ENCODE measurements at places on chromosomes 16 and 17.

GRCh38 chr17:43915559-43915958, 8.2 kb upstream of the MPP2 start:
- no peak for DNase-seq

DNA sequence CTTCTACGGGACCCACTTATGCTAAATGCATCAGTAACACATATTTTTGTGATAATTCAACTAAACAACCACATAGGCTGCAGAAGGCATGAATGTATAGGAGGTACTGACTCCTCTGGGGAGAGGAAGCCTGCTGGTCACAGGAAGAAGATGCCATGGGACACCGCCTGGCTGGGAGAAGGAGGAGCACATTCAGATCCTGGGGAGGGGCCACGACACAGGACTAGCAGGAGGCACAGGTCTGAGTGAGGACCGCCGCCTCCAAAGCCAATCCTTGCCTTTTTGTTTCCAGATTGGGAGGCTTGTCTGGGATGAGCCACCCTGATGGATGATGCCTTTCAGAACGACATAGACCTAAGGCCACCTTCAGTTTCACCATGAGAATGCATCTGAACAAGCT, 34.6 kb downstream of the MBTPS1 start:
- no peak for DNase-seq

DNA sequence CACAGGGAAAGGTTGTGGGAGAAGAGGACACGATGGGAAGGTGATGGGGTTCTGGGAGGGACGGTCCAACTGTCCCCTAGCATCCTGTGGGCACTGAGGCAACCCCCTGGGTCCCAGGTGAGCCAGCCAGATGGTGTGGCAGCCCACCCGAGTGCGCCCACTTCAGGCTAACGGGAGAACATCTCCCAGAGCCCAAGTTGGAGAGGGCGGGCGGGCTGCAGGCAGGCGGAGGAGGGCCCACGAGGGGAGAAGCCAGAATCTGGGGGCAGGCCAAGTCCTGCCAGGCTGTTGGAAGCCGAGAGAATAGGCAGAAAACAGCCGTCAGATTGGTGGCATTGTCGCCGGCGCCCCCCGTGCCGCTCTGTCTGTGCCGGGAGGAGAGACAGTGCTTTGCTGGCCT, 13.8 kb upstream of the ABCC3 start:
- no peak for DNase-seq

- no peak for DNase-seq
These were observed 91.1 kb downstream of the TANGO6 start for GRCh38 chr16:68934402-68934801.

- DNase-seq = no peak
These were observed 17.1 kb downstream of the ACLY start for GRCh38 chr17:41901646-41902045.

All from stimulated activated CD8-positive, alpha-beta memory T cell treated with anti-CD3 and anti-CD28 coated beads, Interleukin-4, amount 100 ng/mL, for 1 hour (primary cell).